Amniotic stem cell (primary cell): ENCODE measurements at places on chromosomes 4 and X.

DNA sequence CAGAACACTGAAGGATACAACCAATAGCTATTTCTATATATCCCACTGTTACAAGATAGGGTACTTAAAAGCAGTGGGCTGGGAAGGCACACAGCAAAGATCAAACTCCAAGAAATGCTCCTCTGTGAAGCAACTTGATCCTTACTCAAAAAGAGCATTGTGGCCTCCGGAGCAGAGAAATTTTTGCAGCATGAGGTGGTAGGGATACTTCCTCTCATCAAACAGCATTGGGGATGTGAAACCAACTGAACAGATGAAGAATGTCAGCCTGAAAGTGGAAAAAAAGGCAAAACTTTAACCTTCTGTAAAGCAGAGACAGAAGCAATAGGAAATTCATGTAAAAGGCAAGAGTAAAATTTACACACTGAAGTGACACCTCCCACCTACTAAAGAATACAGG lies 92.2 kb downstream of the HUWE1 start:
- DNase-seq = peak; percentile 1

GRCh38 chr4:152099981-152100378 lies 339.2 kb upstream of the GATB start:
- DNase-seq = no peak

- DNase-seq = no peak
Observed at GRCh38 chr4:2333356-2333841, 71.5 kb upstream of the MXD4 start.

GRCh38 chr4:89221167-89221867 lies 86.3 kb downstream of the GPRIN3 start:
- DNase-seq = no peak

- no peak for DNase-seq
Observed at GRCh38 chr4:86641516-86642090, 47.5 kb downstream of the PTPN13 start.

DNA sequence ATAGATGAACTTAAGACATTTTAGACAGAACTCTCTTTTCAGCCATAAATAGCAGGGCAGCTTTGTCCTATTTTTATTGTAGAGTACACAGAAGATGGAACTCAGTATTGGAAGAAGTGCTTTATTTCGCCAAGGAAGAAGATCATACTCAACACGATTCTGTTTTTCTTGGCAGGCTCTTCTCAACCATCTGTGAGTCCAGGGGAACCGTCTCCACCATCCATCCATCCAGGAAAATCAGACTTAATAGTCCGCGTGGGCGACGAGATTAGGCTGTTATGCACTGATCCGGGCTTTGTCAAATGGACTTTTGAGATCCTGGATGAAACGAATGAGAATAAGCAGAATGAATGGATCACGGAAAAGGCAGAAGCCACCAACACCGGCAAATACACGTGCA lies 37.6 kb downstream of the KIT start:
- DNase-seq = no peak
